ENCODE measurements at places on chromosomes 6 and 20.

DNA sequence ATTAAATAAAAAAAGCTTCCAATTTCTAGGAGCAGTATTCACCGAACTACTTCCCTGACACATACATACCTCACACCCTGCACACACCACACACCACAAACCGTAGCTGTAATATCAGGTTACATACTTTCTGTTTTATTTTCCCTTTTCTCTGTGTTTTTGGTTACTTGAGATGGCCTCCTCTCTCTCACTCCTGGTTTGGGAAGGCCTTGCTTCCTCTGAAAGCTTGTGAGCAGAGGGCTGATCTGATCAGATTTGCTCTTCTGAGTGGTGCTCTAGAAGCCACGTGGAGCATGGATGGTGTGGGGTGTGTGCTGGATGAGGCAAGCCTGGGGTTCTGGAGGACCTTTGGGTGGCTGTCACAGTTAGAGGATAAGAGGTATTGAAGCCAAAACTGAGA lies 20.9 kb downstream of the UTRN start:
- no peak for DNase-seq

DNA sequence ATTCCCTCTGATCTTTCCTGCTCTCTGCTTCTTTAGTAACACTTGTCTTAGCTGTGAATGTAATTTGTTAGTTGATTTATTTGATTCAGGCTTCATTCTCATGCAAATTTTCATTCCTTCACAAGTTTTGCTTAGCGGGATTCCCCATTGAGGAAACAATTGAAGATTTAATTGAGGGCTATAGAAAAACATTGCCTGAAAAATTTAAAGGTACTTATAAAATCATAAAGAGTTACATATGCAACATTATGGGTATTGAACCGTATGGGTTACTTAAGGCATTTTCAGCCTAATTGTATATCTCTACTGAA lies 11.9 kb upstream of the ZSCAN9 start:
- DNase-seq = no peak

GRCh38 chr20:38343311-38344106 lies 2.8 kb upstream of the LBP start:
- no peak for DNase-seq

GRCh38 chr6:938916-939315 lies 246.0 kb upstream of the EXOC2 start:
- no peak for DNase-seq

DNA sequence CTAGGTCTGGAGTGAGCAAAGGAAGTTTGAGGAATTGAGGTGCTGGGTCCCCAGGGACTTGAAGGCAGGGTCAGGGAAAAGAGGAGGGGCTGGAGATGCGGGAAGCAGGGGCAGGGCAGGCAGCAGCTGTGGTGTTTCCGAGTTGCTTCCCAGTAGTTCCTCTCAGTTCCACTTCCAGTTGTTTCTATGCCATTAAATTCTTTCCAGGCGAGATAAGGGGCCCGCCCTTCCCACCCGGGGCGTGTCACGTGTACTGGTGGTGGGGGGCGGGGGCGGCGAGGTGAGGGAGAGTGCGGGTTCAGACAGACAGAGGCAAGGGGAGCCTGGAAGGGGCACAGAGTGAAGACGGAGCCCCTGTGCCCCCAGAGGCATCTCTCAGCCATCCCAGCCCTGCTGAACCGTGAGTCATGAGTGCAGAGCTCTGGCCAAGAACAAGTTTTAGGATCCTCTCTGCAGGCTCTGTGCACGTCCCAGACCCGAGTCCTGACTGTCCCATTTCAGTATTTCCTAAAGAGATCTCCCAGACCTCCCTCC lies 977 bp downstream of the TNXB start:
- no peak for DNase-seq

GRCh38 chr6:112466373-112467151 lies 119.4 kb downstream of the RFPL4B start:
- DNase-seq = no peak

DNA sequence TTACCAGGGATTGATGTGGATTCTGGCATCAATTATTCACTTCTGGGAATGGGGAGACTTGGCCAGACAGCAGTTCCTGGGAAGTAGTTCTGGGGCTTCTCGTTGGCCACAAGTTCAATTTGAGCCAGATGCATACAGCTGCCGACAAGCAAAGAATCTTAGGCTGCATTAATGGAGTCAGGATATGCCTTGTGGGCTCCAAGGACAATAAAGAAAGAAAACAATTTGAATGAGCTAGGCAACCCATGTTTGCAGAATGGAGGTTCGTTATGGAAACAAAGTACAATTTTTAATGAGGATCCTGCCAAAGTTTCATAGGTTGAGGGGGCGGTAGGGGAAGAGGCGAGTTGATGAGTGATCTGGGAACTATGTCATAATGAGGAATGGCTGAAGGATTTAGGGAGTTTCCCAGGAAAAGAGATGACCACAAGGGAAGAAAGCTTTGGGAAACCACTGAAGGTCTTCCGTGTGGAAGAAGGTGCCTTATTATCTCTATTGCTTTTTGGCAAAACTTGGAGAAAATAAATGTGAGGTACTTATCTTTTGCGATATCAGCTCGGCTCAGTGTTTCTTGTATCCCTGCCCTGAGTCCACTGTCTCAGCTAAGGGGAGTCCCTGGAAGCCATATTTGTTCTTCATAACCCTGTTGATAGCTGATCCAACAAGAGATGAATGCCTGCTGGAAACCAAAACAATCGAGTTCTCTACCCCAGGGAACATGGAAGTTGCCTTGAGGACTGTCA lies 181.0 kb upstream of the ZNF217 start:
- DNase-seq = no peak

GRCh38 chr6:95576218-95576997 lies 927 bp upstream of the MANEA start:
- no peak for DNase-seq

GRCh38 chr20:42862446-42862845 lies 327.3 kb downstream of the PTPRT start:
- no peak for DNase-seq

DNA sequence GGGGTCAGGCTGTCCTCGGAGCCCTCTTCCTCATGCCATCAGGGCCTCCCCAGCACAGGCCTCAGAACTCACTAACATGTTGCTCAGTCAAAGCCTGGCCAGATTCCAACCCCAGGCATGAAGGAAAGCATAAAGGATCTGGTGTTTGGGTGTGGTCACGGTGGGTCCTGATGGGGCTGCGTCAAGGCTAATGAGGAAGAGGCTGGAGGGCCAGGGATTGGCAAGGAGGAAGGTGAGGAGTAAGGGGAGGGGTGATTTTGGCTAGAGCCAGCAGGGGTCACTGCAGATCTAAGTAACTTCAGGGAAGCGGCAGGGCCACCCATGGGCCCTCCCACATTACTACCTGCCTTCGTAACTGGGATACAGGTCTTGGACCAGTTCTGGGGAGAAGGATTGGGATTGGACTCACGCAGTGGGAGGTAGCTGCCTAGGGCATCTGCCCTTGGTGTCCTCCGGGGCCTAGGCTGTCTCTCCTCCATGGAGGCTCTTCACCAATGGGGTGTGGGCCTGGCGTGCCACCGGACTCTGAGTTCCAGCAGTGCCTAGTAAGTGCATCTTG lies 36.2 kb upstream of the MRPS18A start:
- peak; percentile 49 for DNase-seq

- DNase-seq = no peak
These were observed 77.5 kb downstream of the CDH22 start for GRCh38 chr20:46230801-46231282.

GRCh38 chr20:45308117-45308778 lies at the start of gene MATN4:
Gene MATN4, minus strand, starts transcription at chr20:45308299. Its CDS starts 2,717 bp downstream, at chr20:45305582.
- DNase-seq = no peak

DNA sequence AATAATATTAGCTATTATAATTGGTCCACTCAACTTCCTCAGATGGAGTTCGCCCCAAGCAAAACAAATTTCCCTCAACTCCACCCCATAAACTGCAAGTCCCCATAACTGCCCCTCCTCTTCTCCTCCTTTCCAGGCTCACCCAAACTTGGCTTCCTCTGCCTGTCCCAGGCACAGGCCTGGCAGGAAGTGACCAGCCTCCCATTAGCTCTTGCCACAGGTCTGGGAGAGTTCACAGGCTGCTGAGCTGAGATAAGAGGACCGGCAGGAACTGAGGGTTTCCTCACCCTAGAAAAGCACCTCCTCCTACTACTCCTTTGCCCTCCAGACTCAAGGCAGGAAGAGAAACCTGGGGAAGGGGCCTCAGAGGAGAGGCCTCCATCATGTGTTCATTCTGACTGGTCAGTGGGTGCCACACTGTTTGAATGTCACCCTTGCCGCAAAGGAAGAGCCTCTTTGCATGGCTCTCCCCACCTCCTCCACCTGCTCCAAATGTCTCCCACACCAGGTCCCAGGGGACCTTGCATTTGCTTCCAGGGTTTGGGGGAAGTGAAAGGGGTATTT lies 24.5 kb upstream of the SMIM29 start:
- DNase-seq = no peak

- DNase-seq = no peak
These were observed 1.2 kb downstream of the LINC00237 start for GRCh38 chr20:21104921-21105320.

- no peak for DNase-seq
These were observed 8.7 kb downstream of the CHD6 start for GRCh38 chr20:41609474-41609873.

GRCh38 chr20:25019381-25020155 lies 27.0 kb upstream of the APMAP start:
- DNase-seq = no peak

Measured in activated CD4-positive, alpha-beta T cell treated with anti-CD3 and anti-CD28 coated beads for 1 hour (primary cell).